ENCODE measurements at places on chromosomes 5 and 9. TPM values are rescaled to one million over a fixed set of nuclear protein-coding genes. Genes with fewer than 3 reads are reported as not detected.

IL13 gene
- total RNA-seq, result 308 TPM

HTR1A gene
- not detected for total RNA-seq

LHX6 gene
- total RNA-seq, result not detected

PCDH12 gene
- total RNA-seq, result 2.2 TPM

MRPL22 gene
- total RNA-seq, result 78.1 TPM

DRD1 gene
- total RNA-seq, result not detected

FOXD4L4 gene
- 0.10 TPM for total RNA-seq

FOXI1 gene
- total RNA-seq, result not detected

DNA sequence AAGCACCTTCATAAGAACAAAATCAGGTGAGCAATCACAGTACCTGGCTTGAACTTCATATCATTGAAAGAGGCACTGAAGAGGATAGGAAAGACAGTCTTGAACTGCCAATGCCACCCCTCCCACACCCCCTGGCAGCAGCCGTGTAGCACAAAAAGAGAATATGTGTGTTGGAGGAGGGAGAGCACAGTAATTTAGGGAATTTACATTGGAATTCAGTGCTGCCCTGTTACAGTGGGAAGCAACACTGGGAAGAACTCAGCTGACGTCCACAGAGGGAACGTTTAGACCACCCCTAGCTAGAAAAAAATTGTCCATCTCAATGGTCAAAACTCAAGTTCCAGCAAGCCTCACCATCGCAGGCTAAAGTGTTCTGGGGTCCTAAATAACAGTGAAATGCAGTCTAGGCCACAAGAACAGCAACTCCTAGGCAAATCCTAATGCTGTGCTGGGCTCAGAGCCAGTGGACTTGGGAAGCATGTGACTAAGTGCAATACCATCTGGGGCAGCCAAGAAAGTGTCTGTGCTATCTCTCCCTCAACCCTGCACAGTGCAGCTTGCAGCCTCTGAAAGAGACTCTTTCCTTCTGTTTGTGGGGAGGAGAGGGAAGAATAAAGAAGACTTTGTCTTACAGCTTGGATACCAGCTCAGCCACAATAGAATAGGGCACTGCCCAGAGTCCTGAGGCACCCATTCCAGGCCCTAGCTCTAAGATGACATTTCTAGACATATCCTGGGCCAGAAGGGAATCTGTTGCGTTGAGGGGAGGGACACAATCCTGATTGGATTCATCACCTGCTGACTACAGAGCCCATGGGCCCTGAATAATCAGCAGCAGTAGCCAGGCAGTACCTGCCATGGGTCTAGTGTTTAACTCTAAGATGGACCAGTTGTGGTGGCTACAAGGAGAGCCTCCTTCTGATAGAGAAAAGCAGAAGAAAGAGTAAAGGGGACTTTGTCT is 62.1 kb upstream of the VLDLR start:
- no peak for DNase-seq
- no peak overlapping the region for H3K27ac ChIP-seq
- no peaks in the 10 kb centered on the region for H3K36me3 ChIP-seq
- H3K27me3 ChIP-seq, result peaks cover 3% of the 10 kb centered on the region
- H3K4me1 ChIP-seq, result no peaks in the 10 kb centered on the region
- H3K4me3 ChIP-seq, result no peak overlapping the region

GRCh38 chr9:8457816-8458215 is 658.2 kb upstream of the DMAC1 start:
- H3K4me1 ChIP-seq, result no peaks in the 10 kb centered on the region
- H3K27me3 ChIP-seq, result peaks cover 5% of the 10 kb centered on the region
- H3K4me3 ChIP-seq, result no peak overlapping the region
- no peak overlapping the region for H3K27ac ChIP-seq
- DNase-seq, result no peak

DNA sequence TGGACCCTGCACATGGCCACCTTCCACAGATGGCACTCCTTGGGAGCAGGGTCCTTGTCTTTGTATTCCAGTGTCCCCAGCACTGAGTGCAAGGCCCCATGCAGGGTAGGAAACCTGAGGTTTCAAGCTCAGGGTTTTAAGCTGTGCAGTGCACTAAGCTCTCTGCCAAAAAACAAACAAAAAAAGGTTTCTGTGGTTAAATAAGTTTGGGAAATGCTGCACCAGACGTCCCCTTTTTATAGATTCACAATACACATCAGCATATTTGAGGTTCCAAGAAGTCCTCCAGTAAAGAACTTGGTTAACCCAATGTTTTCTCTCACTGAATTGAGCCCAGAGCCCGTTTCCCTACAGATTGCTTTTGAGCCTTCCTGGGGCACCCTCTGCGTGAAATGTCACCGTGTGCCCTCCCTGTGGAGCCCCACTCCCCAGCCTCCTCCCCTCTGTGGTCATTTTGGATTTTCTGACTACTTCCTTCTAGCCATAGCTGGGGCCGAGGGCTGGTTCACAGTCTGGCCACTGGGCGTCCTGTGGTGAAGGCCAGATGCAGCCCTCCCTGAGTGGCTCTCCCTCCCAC is 17.1 kb downstream of the DELE1 start:
- H3K4me1 ChIP-seq, result peaks cover 11% of the 10 kb centered on the region
- DNase-seq, result no peak
- peaks cover 18% of the 10 kb centered on the region for H3K36me3 ChIP-seq

- no peaks in the 10 kb centered on the region for H3K4me1 ChIP-seq
- H3K27me3 ChIP-seq, result no peaks in the 10 kb centered on the region
- H3K27ac ChIP-seq, result no peak overlapping the region
- H3K36me3 ChIP-seq, result no peaks in the 10 kb centered on the region
Observed at GRCh38 chr9:17160327-17160726, 25.5 kb downstream of the CNTLN start.

- H3K4me3 ChIP-seq, result no peak overlapping the region
- no peak overlapping the region for H3K27ac ChIP-seq
- no peaks in the 10 kb centered on the region for H3K36me3 ChIP-seq
- DNase-seq, result no peak
- H3K4me1 ChIP-seq, result peaks cover 8% of the 10 kb centered on the region
Observed at GRCh38 chr5:175547842-175548241, 69.5 kb downstream of the SFXN1 start.

GRCh38 chr5:14595189-14595588 is 13.6 kb downstream of the OTULINL start:
- H3K36me3 ChIP-seq, result peaks cover 12% of the 10 kb centered on the region
- H3K4me3 ChIP-seq, result peak overlapping the region; percentile 78
- H3K27me3 ChIP-seq, result no peaks in the 10 kb centered on the region
- peak; percentile 49 for DNase-seq
- H3K4me1 ChIP-seq, result peaks cover 76% of the 10 kb centered on the region

DNA sequence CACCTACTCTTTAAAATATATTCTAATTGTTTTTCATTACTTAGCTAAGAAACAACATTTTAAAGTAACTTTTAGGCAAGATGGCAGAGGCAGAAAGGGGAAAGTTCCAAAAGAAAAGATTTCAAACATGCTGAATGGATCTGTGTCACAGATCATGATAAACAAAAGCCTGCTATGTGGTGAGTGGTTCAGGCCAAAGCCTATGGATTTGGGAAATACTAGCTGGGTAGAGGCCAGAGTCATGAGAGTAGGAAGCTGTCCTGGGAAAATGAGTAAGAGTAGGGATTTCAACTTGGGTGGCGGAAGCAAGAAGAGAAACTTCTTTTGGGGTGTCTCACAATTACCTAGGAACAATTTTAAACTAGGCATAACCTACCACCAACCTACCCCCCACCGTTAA is 68.7 kb upstream of the GRHPR start:
- no peak for DNase-seq
- H3K27me3 ChIP-seq, result no peaks in the 10 kb centered on the region
- H3K36me3 ChIP-seq, result peaks cover 23% of the 10 kb centered on the region
- no peak overlapping the region for H3K4me3 ChIP-seq
- peaks cover 6% of the 10 kb centered on the region for H3K4me1 ChIP-seq

- H3K27ac ChIP-seq, result peak overlapping the region; percentile 70
- no peak overlapping the region for H3K4me3 ChIP-seq
- peaks cover 26% of the 10 kb centered on the region for H3K36me3 ChIP-seq
- H3K27me3 ChIP-seq, result no peaks in the 10 kb centered on the region
Observed at GRCh38 chr5:87300744-87301143, 33.1 kb downstream of the RASA1 start.

DNA sequence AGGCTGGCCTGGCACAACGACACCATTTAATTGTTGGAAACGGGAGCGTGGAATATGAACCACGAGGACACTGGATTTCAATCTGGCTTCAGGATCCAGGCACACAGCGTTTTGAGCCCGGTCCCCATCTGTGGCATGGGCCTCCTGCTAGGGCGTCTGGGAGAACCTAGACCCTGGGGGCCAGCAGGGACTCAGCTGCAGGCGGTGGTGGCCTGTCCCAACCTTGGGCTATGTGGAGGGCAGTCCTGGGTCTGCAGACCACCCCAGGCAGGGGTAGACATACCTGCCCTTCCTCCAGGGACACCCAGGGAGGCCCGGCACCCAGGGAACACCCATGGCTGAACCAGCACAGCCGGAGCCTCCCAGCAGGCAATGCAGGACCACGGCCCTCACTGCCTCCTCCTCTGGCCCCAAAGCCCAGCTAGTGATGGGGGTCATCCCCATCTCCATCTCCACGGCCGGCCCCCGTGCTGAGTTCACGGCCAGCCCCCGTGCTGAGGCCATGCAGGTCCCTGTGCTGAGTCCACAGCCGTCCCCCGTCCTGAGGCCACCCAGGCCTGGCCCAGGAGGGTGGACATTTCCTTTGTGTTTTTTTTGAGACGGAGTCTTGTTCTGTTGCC is 18.5 kb upstream of the UBAC1 start:
- peaks cover 6% of the 10 kb centered on the region for H3K27me3 ChIP-seq
- no peak overlapping the region for H3K4me3 ChIP-seq
- H3K4me1 ChIP-seq, result no peaks in the 10 kb centered on the region
- no peak overlapping the region for H3K27ac ChIP-seq
- no peak for DNase-seq
- no peaks in the 10 kb centered on the region for H3K36me3 ChIP-seq

- no peak overlapping the region for H3K27ac ChIP-seq
- no peak for DNase-seq
- no peaks in the 10 kb centered on the region for H3K4me1 ChIP-seq
- no peaks in the 10 kb centered on the region for H3K27me3 ChIP-seq
- no peak overlapping the region for H3K4me3 ChIP-seq
- H3K36me3 ChIP-seq, result no peaks in the 10 kb centered on the region
Observed at GRCh38 chr5:118519466-118519865, 468.9 kb downstream of the DTWD2 start.

DNA sequence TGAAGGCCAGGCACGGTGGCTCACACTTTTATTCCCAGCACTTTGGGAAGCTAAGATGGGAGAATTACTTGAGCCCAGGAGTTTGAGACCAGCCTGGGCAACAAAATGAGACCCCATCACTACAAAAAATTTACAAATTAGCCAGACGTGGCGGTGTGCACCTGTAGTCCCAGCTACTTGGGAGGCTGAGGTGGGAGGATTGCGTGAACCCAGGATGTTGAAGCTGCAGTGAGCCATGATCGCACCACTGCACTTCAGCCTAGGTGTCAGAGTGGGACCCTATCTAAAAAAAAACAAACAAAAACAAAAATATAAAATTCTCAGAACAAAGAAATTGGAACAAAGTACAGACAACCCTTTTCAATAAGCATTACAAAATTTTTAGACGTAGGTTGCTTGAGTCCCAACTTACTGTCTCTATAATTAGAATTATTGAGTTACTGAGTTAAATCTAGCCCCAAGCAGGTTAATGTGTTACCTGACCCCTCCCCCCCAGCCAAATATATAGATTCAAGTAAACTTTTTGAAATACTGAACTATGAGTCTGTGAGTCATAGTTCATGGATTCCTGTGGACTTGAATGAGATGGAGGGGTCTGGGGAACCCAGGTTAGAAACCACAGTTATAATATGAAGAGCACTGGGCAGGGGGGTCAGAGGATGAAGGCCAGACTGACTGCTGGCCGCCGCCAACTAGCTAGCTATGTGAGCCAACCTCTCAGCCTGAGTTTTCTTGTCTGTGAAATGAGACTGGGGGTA is 173.1 kb downstream of the AOPEP start:
- H3K27me3 ChIP-seq, result peaks cover 6% of the 10 kb centered on the region
- no peak overlapping the region for H3K27ac ChIP-seq
- H3K4me1 ChIP-seq, result peaks cover 42% of the 10 kb centered on the region
- no peak overlapping the region for H3K4me3 ChIP-seq
- H3K36me3 ChIP-seq, result peaks cover 2% of the 10 kb centered on the region

DNA sequence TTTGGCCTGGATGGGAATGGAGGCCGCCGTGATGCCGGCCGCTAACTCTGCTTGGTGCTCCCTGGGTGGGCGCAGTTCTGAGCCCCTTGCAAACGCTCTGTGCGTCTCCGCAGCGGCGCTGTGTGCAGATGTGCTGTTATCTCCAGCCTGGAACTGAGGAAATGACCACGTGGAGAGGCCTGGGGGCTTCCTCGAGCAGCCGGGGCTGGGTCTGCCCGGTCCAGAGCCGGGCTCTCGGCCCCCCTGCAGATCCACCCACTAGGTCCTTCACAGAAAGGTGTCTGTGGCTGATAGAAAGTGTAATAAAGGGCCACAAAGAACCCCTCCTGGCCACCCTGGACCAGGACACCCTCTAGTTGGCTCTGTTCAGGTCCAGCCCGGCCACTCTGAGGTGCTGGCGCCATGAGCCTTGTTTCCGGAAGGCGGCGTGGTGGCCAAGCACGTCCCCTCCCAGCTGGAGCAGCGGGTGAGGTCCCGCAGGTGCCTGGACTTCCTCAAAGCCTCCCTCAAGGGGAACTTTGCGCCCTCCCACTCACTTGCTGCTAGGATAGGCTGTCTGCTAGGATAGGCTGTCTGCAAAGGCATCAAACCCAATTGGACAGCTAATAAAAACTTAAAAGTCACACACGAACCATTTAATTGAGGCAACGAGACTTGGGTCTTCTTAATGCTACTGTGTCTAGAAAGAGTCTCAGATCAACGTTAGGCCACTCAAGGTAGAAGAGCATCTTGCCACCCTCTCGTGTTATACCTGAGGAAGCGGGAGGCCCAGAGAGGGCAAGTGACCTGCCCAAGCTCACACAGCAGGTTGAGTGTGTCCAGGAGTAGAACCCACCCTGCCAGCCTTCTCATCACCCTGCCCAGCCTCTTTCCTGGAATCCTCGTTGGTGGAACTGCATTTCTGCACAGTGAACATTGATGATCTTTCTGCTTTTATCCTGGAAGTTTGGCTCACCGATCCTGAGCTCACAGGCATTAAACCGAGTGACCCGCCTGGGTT is 109.3 kb upstream of the FCN2 start:
- no peak for DNase-seq
- H3K27ac ChIP-seq, result no peak overlapping the region
- no peaks in the 10 kb centered on the region for H3K4me1 ChIP-seq

DNA sequence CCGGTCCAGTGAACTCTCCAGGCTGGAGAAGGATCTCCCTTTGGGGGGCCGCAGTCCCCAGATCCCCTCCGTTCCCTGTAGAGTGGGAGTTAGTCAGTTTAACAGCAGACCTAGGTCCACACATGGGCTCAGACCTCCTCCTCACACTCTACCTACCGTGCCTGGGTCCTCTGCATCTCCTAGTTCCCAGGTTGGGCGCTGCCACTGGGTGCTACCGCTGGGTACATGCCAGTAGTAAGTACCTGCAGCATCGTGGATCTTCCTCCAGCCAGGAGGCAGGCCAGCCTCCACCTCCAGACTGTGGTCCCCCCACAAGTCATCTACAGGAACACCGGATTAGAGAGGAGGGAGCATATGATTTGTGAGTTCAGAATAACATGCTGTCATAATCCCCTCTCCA is 802 bp downstream of the APBB3 start:
- peak overlapping the region; percentile 95 for H3K4me3 ChIP-seq
- H3K4me1 ChIP-seq, result peaks cover 46% of the 10 kb centered on the region
- no peak for DNase-seq
- peaks cover 27% of the 10 kb centered on the region for H3K36me3 ChIP-seq
- H3K27me3 ChIP-seq, result no peaks in the 10 kb centered on the region

GRCh38 chr5:41057231-41057630 is 13.9 kb downstream of the MROH2B start:
- no peak overlapping the region for H3K27ac ChIP-seq
- H3K27me3 ChIP-seq, result peaks cover 2% of the 10 kb centered on the region
- no peaks in the 10 kb centered on the region for H3K36me3 ChIP-seq

Data from activated T-helper 1 cell treated with anti-CD3 and anti-CD28 coated beads, Interleukin-12 subunit alpha, Interleukin-12 subunit beta, Interleukin-2, Interleukin-4 antibody, amounts not matched to agents 30 ng/mL and 10 ng/mL and 1 ng/mL, durations not matched to agents 14 hours and 24 hours and 36 hours (primary cell).